ENCODE measurements at places on chromosomes 4 and X. TPM values are rescaled to one million over a fixed set of nuclear protein-coding genes. Genes with fewer than 3 reads are reported as not detected.

Gene GIMD1
- not detected for total RNA-seq

Gene CXCL5
- not detected for total RNA-seq

GRCh38 chr4:82524570-82525152 is 37.1 kb downstream of the TMEM150C start:
- H3K27me3 ChIP-seq = no peaks in the 10 kb centered on the region
- peaks cover 4% of the 10 kb centered on the region for H3K4me1 ChIP-seq

DNA sequence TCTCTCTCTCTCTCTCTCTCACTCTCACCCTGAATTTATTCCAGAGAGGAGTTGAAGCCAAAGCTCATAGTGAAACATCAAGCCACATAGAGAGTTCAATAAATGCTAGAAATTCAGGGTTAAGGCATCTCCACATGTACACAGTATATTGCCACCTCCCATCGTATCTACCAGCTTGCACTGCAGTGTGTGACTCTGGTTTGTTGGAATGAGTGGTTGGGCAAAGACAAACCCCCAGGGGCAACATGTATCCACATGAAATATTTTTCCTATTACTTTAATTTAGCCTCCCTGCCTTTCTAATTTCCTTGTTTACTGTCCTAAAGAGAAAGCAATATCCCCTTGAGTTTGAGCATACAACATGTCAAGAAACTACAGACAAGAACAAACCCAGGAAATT is 247.3 kb downstream of the SPATA18 start:
- H3K36me3 ChIP-seq = no peaks in the 10 kb centered on the region
- H3K4me1 ChIP-seq = no peaks in the 10 kb centered on the region
- no peak for DNase-seq
- no peak overlapping the region for H3K27ac ChIP-seq
- no peak overlapping the region for H3K4me3 ChIP-seq

DNA sequence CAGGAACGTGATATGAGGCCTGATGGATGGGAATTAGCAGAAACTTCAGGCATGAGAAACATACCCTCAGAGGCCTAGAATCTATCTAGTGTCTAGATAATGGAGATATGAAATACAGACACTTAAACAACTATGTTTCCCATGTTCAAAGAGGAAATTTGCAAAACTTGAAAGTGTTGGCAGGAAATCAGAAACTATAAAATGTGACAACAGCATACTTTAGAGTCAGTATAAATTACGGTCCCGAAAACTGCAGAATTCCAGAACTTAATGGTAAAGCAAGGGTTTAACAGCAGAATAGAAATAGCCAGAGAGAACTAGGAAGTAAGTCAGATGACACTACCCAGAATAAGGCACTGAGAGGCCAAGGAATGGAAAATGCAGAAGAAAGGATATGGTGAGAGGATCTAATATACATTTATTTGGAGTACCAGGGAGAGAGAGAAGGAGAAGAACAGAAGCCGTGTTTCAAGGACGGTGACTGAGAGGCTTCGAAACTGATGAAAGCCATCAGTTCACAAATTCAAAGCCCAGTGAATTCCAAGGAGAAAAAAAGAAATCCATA is 7.4 kb downstream of the HTT-AS start:
- H3K4me1 ChIP-seq = no peaks in the 10 kb centered on the region
- H3K27ac ChIP-seq = no peak overlapping the region
- no peaks in the 10 kb centered on the region for H3K36me3 ChIP-seq
- no peak for DNase-seq

DNA sequence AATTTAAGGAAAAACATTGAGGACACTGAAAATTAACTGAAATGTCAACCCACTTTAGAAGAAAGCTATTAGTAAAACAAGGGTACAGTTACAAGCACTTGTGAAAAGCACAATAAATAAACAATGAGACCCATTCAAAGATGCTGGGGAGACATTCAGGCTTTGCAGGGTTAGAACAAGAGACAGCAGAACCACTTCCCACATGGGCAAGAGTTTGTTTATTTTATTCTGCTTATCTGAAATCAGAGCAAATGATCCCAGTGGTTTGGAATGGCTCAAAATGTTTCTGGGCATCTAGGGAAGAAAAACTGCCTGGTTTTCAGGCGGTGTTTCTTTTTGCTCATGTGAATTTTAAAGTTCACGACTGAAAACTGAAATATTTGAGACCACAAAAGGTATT is 42.4 kb downstream of the PPP3CA start:
- no peak for DNase-seq
- peaks cover 36% of the 10 kb centered on the region for H3K4me1 ChIP-seq
- no peaks in the 10 kb centered on the region for H3K27me3 ChIP-seq
- no peak overlapping the region for H3K27ac ChIP-seq
- H3K4me3 ChIP-seq = no peak overlapping the region

- DNase-seq = no peak
- H3K4me3 ChIP-seq = no peak overlapping the region
- no peak overlapping the region for H3K27ac ChIP-seq
- no peaks in the 10 kb centered on the region for H3K27me3 ChIP-seq
- H3K4me1 ChIP-seq = no peaks in the 10 kb centered on the region
These were observed 5.1 kb upstream of the DHX15 start for GRCh38 chr4:24589448-24589847.

All from adrenal gland (tissue), 19 donors.